ENCODE measurements at places on chromosomes 2 and 18. TPM values are rescaled to one million over a fixed set of nuclear protein-coding genes. Genes with fewer than 3 reads are reported as not detected.

The CCDC121 gene
- 1.6 TPM for total RNA-seq

The TTR gene
- total RNA-seq = not detected

The KCNJ13 gene
- total RNA-seq = not detected

DNA sequence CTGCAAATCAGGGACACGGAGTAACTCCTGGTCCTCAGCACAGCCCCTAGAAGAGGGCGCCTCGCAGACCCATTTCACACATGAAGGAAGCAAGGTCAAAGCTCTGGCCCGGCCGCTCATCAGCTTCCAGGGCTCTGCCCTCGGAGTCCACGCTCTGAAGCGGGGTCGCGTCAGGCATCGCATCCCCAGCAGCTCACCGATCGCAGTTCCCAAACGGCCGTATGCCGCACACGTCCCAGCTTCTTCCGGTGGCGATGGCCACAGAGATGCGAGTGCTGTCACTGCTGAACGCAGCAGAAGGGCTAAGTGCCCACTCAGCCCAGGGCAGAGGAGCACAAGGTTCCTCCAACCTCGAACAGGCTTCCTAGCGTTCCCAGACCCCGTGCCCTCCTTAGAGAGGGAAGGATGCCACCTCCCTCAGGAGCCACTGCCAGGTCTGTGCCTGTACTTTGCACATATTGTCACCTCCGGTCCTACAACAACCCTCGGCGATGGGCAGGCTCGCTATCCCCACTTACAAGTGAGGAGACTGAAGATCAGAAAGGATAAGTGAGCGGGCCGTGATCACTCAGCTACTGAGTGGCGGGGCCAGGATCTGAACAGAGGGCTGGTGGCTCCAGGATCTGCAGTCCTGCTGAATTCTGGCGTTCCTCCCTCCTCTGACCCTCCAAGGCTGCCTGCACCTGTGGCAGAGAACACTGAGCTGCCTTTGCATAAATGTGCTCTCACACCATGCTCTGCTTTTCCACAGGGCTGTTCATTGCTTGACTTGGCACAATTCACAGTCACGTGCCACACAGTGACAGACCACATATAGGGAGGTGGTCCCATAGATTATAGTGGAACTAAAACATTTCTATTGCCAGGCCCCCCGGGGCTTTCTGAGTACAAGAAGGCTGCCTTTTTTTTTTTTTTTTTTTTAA lies 71.4 kb downstream of the COPS8 start:
- DNase-seq = no peak

DNA sequence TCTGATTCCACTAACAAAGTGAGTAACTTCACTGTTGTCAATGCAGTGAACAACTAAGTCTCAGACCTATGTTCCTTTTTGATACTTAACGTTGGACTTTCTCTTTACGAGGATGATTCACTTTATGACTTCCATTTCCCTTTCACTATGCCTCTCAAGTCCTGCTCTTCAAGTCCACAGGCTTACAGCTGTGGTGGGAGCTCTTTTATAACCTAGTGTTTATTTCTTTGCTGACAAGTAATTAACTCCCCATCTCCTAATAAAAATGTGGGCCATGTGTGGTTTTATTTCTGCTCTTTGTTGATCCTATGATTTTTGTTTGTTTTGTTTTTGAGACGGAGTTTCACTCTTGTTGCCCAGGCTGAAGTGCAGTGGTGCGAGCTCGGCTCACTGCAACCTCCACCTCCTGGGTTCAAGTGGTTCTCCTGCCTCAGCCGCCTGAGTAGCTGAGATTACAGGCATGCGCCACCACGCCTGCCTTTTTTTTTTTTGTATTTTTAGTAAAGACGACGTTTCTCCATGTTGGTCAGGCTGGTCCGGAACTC lies 142.1 kb downstream of the USP34 start:
- DNase-seq = no peak

GRCh38 chr2:98504381-98505109 lies 59.9 kb downstream of the INPP4A start:
- no peak for DNase-seq

- no peak for DNase-seq
Measured at GRCh38 chr2:235078182-235078581, 126.4 kb downstream of the SH3BP4 start.

DNA sequence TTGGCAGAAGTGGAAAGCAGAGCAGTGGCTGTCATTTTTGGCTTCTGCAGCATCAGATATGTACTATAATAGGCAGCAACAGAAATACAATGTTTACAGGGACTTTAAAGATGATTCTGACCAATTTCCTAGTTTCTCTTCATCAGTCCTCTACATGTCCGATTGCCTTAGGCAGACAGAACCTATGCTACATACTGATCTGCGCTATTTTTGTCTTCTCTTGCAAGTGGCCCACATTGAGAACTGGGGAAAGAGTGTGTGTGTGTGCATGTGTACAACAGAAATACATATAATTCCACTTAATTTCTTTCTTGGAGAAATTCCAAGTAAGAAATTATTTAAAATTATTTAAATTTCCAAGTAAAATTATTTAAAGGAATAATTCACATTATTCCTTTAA lies 77.1 kb upstream of the CHRNA1 start:
- DNase-seq = no peak

- DNase-seq = no peak
Measured at GRCh38 chr2:216992056-216992675, 132.3 kb upstream of the TNP1 start.
